ENCODE measurements at places on chromosomes 3 and 15.

DNA sequence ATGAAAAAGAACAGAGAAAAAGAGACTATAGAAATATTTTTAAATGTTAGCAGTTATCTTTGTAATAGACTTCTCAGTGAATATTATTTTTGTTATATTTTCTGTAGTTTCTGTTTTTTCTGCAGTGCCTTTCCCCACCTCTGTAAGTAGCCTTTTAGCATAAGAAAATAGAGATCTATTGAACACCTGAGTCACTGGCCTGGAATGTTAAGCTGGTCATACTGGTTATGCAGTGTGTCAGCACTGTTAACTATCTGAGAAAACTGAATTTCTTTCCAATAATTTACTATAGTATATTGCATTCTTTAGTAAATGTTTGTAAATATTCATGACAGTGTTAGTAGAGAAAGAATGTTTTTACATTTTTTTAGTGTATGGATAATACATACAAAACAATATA is 79.8 kb downstream of the NECTIN3 start:
- ATAC-seq = no peak

- peak; percentile 64 for ATAC-seq
These were observed 1.4 kb downstream of the LMOD3 start for GRCh38 chr3:69120879-69121464.

DNA sequence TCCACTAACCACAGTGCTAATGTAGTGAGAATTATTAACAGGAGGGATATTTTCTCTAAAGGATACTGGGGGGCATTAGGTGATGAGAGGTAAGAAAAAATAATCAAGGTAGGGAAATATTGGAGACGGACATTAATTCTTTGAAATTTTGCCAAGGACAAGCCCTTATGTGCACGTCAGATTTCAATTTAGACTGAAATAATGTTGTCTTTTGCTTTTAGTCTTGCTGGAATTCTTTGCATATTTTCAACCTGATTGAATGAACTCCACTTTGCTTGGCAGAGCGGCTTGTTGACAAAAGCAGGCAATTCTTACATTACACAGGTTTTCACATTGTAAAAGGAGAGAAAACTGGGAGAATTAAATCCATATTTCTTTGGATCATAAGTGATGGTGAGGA is 25.0 kb upstream of the C3orf52 start:
- ATAC-seq = no peak

DNA sequence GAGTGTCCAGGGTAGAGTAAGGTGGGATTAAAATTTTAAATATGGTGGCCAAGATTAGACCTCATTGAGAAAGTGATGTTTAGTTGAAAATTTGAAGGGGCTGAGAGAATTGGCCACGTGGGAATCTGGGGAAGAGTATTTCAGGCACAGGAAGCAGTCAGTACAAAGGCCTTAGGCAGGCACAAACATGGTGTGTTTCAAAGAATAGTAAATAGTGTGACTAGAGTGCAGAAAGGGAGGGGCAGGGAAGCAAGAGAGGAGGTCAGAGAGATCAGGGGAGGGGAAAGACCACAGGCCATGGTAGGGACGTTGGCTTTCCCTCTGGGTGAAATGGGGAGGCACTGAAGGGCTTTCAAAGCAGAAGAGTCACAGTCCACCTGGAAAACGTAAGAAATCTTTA is 36.6 kb upstream of the POMGNT2 start:
- no peak for ATAC-seq

DNA sequence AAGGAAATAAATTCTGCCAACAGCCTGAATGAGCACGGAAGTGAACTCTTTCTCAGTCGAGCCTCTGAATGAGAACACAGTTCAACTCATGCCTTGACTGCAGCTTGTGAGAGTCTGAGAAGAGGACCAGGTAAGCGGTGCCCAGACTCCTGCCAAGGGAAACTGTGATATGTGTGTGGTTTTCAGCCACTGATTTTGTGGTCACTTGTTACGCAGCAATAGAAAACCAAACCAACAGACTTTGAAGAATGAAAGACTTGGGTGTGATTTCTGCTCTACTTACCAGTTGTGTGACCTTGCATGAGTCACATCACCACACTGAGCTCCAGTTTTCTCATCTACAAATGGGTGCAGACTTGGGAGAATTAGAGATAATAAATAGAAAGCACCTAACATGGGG is 30.6 kb upstream of the FAM107A start:
- no peak for ATAC-seq

- no peak for ATAC-seq
These were observed 67.8 kb downstream of the RGMA start for GRCh38 chr15:93020976-93021772.

DNA sequence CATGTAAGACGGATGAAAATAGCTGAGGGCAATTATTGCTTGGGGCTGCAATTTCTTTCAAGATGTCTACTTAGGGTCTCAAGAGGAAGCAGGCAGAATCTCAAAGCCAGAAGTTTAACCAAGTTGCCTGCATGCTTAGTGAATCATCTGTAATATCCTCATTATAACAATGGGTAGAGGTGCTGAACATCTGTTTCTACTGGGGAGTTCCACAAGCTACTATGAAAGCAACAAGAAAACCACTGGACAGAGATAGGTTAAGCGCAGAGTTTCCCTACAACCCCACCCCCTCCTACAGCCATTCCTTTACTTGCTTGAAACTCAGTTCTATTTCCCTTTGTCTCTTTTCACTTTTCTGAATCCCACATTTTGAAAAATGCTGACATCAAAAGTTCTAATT is 759.4 kb upstream of the GBE1 start:
- no peak for ATAC-seq

- no peak for ATAC-seq
These were observed 15.6 kb upstream of the GYG1 start for GRCh38 chr3:148975696-148976095.

DNA sequence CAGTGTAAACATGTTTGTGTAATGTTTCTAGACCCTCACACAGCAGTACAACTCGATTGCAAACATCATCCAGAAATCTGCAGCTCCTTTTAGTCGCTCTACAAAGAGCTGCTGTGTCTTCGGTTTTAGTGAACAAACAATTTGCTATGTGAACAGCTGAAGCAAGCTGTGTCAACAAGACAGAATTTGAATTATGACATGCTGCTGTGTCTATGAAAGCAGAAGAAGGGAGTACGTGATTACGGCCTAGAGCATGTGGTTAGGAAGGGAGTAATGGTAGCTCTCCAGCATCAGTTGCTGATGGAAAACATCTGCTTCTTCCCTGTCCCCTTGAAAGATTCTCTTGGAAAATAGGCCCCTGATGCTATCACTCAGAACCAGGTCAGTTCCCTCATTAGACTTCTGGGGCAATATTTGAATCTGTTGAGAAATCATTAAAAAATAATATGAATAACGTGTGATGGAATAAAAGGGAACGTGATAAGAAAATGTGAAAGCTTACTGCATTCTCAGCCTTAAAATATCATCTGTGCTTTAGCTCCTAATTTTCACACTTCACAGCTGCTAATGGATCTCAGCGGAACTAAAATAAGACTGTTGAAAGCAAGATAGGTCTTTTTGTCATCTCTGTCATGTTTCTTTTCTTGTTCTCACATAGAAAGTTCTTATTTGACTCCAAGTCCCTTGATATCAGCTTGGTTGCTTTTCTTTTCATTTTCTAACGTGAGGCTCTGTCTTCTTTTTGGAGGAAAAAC is 891.5 kb downstream of the ROBO2 start:
- no peak for ATAC-seq

- ATAC-seq = no peak
These were observed 293.9 kb downstream of the ZNF385D start for GRCh38 chr3:21457084-21457483.

DNA sequence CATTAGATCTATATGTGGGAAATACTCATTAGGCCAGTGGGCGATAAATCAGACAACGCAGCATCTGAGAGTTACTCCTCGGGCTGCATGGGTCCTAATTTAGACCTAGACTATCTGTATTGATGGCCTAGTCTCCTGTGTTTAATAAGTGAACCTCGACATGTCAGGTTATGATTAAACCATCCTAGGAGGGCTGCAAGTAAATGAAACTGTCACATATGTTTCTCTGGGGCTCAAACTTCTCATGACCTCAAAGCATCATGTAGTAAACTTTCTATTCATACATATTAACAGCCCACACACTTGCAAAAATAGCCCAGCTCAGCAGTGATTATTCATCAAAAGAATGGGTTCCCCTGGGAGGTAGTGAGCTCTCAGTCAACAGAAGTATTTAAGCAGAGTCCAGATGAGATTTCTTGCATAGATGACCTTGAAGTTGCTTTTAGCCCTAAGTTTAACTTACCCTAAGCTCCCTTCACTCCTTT is 51.6 kb downstream of the RAB11A start:
- ATAC-seq = no peak

DNA sequence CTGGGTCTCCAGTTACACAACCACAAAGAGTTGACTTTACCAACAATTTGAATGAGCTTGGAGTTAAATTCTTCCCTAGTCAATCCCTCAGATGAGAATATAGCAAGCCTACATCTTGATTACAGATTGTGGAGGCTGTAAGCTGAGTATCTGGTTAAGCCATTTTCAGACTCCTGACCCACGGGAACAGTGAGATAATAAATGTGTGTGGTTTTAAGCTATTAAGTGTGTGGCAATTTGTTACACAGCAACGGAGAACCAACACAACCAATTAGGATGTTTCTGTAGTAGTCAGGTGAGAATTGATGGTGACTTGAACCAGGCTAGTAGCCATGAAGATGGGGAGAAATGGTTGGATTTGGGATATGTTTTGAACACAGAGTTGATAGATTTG is 37.7 kb upstream of the SLC4A7 start:
- ATAC-seq = no peak

GRCh38 chr15:68644083-68644904 is 65.5 kb downstream of the CORO2B start:
- ATAC-seq = no peak

DNA sequence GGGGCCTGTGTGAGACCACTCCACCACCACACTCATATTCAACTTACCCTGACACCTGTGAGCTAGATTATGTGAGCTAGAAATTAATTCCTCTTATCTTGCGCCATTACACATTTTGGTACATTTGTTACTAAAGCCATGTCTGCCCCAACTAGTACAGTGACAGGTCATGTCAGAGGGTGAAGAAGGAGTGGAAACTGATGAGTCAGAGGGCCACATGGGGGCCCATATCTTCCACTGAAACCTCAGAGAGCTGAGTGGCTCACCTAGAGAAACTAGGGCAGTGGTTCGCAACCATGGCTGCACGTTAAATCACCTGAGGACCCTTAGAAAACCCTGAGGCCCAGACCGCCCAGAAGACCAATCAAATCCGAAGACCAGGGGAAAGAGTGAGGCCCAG is 15.7 kb upstream of the MEF2A start:
- ATAC-seq = no peak

GRCh38 chr3:188867691-188868265 is 304.0 kb upstream of the TPRG1 start:
- ATAC-seq = no peak

DNA sequence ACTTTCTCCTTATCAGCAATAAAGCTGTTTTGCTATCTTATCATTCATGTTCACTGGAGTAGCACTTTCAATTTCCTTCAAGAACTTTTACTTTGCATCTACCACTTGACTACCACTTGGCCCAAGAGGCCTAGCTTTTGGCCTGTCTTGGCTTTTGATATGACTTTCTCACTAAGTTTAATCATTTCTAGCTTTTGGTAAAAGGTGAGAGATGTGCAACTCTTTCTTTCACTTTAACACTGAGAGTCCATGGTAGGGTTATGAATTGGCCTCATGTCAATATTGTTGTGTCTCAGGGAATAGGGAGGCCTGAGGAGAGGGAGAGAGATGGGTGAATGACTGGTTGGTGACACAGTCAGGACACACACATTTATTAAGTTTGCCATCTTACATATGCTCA is 31.0 kb upstream of the FAM3D start:
- ATAC-seq = no peak

DNA sequence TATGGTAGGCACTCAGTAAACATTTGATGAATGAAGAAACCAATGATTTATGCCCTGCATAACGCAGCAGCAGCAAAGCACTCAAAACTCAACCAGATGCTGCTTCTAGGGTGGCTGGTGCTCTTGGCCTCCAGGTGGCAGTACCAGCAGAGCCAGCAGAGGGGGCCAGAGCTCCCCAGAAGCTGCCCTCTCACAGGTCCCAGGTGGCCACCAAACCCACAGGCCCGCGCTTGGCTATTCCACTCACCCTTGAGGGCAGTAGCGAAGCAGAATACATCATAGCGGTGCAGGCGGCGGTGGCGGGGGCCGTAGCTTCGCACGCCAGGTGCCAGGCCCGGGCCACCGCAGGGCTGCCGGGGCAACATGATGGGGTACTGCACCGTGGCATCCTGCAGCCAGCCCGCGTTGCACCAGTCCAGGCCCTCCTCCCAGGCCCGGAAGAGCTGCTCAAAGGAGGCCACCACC is 16.6 kb downstream of the HAPLN3 start:
- ATAC-seq = peak; percentile 10

GRCh38 chr3:123765475-123766128 is 118.5 kb downstream of the MYLK start:
- ATAC-seq = no peak

- peak; percentile 90 for ATAC-seq
These were observed 30.5 kb upstream of the TIPARP start for GRCh38 chr3:156643729-156644389.

DNA sequence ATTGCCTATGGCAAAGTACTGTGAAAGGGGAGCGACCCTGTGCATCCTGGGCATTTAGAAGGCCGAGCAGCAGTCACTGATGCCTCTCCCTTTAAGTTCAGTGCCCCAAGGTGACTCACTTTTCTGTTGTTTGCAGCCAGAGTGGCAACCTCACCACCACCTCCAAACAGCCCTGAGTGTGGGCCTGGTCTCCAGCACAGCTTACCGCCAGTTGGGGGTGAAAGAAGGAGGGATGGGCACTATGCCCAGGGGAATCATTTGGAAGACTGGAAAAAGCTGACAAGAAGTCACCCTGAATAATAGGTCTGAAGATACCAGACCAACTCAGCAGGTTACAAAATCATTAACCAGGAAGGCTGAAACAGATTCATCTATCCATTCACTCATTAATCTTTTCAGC is 571.8 kb downstream of the EPHB1 start:
- ATAC-seq = no peak

- no peak for ATAC-seq
These were observed 7.6 kb downstream of the EPHB3 start for GRCh38 chr3:184568924-184569829.

DNA sequence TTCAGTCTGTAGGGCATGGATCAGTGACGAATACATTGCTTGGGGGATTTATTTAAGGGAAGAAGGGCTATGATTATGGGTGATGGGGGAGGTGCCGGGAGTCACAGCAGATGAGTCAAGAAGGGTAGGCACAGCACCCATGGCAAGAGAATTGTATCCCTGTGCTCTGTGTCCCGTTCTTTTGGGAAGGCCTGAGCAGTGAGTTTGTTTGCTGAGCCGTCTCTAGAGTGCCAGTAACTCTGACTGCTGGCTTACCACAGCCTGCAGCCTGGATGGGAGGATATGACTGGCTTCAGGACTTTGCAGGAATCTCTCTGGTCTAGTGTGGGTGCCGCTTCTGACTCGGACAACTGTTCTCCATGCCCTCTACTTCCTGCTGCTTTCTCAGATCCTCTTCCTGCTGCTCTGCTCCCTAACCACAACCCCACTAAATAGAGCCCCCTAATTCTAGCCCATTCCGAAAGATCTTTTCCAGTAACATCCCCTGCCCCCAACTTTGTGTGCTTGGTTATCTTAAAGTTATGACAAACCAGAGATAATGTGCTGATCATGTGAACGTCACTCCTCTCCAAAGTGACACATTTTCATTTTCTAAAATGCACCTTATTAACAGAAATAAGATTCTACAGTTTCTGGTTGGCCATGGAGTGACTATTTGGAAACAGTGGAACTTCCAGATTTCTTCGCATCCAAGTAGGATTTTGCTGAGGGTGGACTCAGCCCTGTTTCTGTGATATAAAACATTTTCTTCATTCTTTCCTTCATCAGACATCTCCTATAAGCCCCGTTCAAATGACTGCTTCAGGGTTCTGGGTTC is 239.0 kb downstream of the SLCO3A1 start:
- no peak for ATAC-seq
